Aorta (tissue), 5 donors: ENCODE measurements at places on chromosomes 11 and 22. TPM values are rescaled to one million over a fixed set of nuclear protein-coding genes. Genes with fewer than 3 reads are reported as not detected.
A peak's percentile ranks its signal among the peaks of the same experiment; 100 is the strongest.

DNA sequence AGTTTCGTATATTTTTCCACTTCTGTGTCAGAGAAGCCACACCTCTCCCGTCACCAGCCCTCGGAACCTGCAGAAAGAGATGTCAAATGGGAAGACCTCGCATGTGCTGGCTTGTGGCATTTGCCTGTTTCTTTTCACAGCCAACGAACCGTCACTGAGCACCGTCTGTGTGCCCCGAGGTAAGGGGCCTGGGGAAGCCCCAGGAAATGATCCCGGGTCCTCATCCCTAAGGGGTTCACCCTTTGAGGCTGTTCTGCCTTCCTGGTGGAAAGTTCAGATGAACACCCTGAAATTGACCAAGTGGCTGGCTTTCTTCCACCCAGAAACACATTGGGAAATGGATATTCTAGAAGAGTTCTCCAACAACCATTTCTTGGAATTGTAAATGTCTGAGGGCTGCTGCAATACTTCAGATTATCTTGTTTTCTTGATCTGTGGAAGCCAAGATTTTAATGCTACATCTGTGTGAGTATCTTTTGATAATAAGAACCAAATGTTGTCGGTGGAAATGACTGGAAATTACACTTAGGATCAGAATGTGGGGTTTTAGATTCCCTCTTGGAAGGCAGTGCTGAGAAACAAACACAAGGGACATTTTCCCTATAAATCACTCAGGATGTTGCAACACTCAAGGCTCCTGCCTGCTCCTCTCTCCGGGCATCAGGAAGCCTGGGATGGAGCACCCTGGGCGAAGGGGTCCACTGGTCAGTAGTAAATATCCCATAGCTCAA is 37.6 kb downstream of the RIBC2 start:
- H3K4me3 ChIP-seq, result no peak overlapping the region
- peaks cover 1% of the 10 kb centered on the region for H3K4me1 ChIP-seq
- no peak for DNase-seq
- no peak overlapping the region for H3K27ac ChIP-seq
- H3K27me3 ChIP-seq, result no peaks in the 10 kb centered on the region
- H3K36me3 ChIP-seq, result no peaks in the 10 kb centered on the region

DNA sequence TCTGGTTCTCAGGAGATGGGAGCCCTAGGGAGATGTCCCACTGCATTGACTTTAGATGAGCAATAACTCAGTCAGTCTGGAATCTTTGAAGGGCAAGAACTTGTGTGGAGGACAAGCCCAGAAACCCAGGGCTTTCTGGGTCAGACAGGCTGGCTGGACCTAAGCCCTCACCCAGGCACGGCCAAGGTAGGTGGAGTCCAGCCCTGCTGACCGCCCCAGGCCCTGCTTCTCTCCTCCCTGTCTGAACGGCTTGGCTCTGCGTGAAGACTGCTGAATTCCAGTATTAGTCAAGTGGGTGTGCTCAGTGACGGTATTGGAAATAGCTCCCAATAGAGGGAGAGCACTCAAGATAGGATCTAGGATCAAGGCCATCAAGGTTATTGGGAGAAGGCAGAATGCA is 6.1 kb downstream of the CXCR5 start:
- H3K4me3 ChIP-seq, result no peak overlapping the region
- H3K4me1 ChIP-seq, result peaks cover 10% of the 10 kb centered on the region
- peak; percentile 92 for DNase-seq
- H3K27me3 ChIP-seq, result no peaks in the 10 kb centered on the region
- H3K36me3 ChIP-seq, result no peaks in the 10 kb centered on the region

DNA sequence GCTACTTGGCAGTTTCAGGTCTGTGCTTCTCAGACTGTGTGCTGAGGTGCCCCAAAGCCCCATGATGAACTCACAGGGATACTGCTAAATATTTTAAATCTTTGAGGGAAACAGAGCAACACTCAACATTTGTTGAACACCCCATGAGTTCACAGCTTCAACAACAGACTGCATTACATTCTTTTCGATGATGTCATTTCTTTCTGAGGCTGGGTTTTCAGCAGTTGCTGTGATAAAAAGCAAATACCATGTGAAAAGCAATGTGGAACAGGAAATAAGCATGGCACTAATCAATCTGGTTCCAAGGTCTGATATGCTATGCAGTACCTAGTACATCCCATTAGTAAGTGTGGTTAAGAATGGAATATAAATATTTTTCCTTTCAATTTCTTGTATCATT is 82.7 kb downstream of the RPL27A start:
- no peaks in the 10 kb centered on the region for H3K27me3 ChIP-seq
- no peaks in the 10 kb centered on the region for H3K36me3 ChIP-seq
- H3K4me3 ChIP-seq, result no peak overlapping the region
- peaks cover 3% of the 10 kb centered on the region for H3K4me1 ChIP-seq
- no peak overlapping the region for H3K27ac ChIP-seq

DNA sequence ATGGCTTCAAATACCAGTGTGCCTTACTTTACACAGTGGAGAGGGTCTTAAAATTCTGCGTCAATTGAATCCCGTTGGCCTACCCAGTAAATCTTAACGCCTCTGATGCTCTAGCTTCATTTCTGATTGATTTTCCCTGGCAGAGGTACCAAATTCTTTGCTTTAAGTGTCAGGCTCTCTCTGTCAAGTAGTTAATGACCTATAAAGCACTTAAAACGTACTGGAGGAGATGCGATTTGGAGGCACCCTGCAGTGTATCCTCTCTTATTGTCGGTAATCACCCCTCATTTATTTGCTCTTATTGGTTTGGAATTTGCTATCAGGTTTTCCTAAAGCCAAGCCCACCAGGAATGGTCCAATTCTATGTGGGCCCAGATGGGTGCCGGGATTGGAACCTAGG is 59.2 kb downstream of the NFAM1 start:
- H3K36me3 ChIP-seq, result no peaks in the 10 kb centered on the region
- no peaks in the 10 kb centered on the region for H3K27me3 ChIP-seq

DNA sequence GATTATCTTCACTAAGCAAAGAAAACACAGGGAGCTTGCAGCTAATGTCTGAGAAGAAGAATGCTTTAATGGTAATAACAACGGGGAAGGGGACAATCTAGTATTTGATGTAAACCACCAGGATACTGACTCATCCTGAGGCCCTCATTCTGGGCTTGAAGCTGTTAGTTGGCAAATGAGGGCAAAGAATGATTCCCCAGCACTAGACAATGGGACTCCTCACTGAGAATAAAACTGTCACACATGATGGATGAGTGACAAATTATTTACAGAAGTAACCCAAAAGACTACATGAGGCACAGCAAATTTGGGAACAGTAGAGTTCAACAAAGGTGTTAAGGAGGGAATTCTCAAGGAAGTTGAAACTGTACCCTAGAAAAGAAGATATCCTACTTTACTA is 76.3 kb downstream of the FAM168A start:
- H3K36me3 ChIP-seq, result no peaks in the 10 kb centered on the region
- H3K4me3 ChIP-seq, result no peak overlapping the region
- no peak for DNase-seq
- H3K4me1 ChIP-seq, result no peaks in the 10 kb centered on the region

GRCh38 chr22:27793576-27793975 is 8.0 kb downstream of the MN1 start:
- no peak for DNase-seq
- no peaks in the 10 kb centered on the region for H3K36me3 ChIP-seq
- peak overlapping the region; percentile 49 for H3K27ac ChIP-seq

DNA sequence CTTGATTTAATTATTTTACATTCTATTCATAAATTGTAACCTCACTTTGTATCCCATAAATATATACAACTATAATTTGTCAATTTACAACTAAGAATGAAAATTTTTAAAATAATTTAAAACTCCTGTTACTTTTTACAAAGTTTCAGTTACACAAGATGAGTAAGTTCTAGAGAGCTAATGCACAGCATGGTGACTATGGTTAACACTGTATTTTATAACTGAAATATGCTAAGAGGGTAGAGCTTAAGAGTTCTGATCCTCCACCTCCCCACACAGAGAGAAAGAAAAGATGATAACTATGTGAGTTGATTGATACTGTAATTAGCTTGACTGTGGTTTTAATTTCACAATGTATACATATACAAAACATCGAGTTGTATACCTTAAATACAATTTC is 412.5 kb upstream of the DDI1 start:
- H3K36me3 ChIP-seq, result no peaks in the 10 kb centered on the region
- no peak overlapping the region for H3K4me3 ChIP-seq
- H3K27me3 ChIP-seq, result no peaks in the 10 kb centered on the region
- DNase-seq, result no peak
- H3K27ac ChIP-seq, result no peak overlapping the region
- H3K4me1 ChIP-seq, result no peaks in the 10 kb centered on the region

DNA sequence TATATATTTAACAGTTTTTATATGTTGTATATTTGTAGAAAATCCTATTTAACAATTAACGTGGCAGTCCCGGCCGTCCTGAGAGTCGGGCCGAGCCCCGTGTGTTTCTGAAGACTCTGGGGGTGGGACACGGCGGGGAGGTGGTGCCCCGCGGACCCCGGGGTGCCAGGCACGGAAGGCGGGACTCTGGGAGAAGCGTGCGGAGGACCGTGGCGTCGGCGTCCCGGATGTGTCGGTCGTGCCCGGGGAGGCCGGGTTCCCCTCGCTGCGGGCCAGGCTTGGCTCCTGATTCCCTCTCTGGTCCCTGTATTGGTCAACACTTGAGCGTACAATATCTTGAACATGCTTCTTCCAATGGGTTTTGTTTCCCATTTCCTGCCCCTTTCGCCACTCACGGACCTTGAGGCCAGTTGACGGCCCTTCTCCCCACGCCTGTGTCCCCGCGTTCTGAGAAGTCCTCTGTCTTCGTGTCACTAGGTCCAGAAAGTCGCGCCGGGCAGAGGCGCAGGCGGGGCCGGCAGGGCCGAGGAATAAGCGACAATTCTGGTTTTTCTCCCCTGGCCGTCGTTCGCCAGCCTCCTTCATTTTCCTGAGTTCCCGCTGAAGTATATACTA is 1076.7 kb downstream of the BRD1 start:
- DNase-seq, result peak; percentile 68
- H3K36me3 ChIP-seq, result no peaks in the 10 kb centered on the region
- no peaks in the 10 kb centered on the region for H3K27me3 ChIP-seq
- H3K4me1 ChIP-seq, result no peaks in the 10 kb centered on the region
- H3K27ac ChIP-seq, result no peak overlapping the region

- H3K4me3 ChIP-seq, result no peak overlapping the region
- H3K4me1 ChIP-seq, result peaks cover 6% of the 10 kb centered on the region
- no peaks in the 10 kb centered on the region for H3K27me3 ChIP-seq
- peak overlapping the region; percentile 83 for H3K27ac ChIP-seq
Observed at GRCh38 chr22:45469281-45470073, 33.2 kb upstream of the FBLN1 start.

GRCh38 chr11:72446929-72447769 is 12.8 kb upstream of the CLPB start:
- H3K27me3 ChIP-seq, result no peaks in the 10 kb centered on the region
- no peaks in the 10 kb centered on the region for H3K4me1 ChIP-seq

The C11orf42 gene
- total RNA-seq, result not detected

The MICAL2 gene
- total RNA-seq, result 605 TPM

The LGALS12 gene
- total RNA-seq, result 0.84 TPM

The DAGLA gene
- 3.5 TPM for total RNA-seq
